ENCODE measurements at places on chromosomes 3 and 15.

GRCh38 chr3:177045767-177046166 is 151.5 kb downstream of the TBL1XR1 start:
- no peak for DNase-seq

DNA sequence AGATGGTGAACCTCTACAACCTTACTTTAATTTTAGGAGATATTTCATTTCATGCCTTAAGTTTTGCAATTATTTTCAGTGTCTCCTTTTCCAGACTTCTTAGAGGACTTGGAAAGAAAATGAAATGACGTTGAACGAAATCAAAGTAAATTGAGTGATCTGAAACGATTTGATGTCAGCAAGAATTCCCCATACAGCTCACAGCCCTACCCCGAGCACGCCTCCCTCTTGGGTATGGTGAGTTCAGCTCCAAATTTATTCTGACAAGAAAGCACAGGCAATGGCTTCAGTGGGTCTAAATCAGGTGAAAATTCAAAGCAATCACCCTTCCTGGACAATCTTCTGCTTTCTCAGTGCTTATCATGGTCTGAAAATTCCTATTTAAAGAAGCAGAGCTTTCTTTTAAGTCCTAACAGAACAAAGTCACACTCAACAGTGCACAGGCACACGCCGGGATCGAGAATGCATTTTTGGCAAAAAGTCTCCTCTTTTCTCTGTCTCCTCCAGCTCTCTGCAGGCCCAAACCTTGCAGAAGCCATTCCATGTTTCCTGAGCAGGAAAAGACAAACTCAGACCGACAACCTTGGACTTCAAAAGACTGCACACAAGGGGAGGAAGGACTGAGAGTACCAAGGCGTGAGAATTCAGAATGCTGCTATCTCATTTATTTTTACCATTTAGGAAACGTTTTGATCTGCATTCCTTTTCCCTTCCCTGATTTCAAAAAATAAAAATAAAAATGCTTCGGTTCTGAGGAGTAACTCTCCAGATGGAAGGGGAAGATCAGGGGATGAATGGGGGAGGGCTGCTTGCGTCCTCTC is 72.0 kb downstream of the CCNL1 start:
- DNase-seq, result no peak

GRCh38 chr3:118909763-118910162 is 124.9 kb downstream of the IGSF11 start:
- no peak for DNase-seq

DNA sequence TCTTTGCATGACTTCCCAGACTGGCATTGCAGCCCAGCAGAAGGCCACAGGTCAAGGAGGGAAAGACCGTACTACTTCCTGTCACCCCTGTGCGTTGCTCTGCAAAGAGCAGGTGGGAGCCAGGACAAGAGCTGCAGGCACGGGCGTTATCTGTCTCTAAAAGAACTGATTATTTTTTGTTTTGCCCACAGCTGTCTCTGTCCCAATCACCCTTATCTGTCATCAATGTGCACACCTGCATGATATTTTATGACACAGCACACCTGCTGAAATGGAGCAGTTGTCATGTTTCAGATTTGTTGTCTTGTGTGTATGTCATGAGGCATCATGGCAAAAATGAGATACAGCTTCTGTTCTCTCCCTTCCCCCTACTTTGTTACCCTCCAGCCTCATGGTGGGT is 58.8 kb downstream of the SLCO3A1 start:
- no peak for DNase-seq

- no peak for DNase-seq
Observed at GRCh38 chr15:60162968-60163355, 158.9 kb downstream of the FOXB1 start.

DNA sequence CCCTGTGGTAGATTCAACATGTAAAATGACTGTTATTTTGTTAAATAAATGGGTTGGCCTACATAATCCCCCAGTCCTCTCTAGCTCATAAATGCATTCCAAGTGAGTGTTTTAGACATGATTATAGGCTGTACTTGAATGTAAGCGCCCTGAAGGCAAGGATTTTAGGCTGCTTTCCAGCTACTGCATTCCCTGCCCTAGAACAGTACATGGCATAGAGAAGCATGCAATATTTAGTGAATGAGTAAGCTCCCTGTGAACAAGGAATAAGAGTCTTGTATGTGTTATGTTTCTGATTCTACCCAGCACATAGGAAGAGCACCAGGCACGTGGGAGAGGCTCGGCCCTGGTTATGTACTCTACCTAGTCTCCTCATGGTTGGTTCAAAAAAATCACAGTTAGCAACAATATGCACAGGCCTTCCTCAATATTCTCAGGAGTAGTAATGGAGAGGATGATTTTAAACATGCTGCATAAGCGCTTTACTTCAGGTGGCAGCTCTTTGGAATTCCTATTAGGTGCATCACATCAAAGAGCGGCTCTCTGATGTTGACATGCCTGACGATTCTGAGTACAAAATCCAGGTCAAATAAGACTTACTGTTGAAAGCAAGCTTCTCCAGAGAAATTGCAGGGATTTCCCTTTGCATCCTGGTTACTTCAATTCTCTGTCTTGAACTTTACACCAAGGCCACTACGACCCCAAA is 456.6 kb downstream of the MAGI1 start:
- no peak for DNase-seq

GRCh38 chr15:63474810-63475316 is 29.5 kb upstream of the USP3 start:
- no peak for DNase-seq

GRCh38 chr15:40029979-40030893 is 8.7 kb downstream of the SRP14 start:
- DNase-seq, result no peak

DNA sequence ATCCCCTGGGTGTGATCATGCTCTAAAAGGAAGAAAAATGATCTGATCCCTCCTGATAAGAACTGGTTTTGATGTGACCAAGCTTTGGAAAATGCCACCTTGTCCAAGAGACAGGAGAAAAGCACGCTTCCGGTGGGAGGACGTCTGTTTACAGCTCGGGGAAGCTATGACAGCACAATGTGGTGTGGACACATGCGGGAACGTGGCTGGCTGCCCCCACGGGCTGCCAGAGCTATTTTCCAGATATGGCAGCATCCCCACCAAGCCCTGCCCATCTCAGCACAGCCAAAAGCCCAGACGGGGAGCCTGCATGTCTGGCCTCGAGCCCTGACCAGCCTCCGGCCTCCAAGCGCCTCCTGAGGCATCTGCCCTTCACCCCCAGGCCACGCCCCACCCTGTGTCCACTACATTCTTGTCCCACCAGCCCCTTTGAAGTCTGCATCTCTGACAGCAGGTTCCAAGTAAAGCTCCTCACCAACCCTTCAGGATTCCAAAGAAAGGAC is 63.2 kb upstream of the HRH1 start:
- no peak for DNase-seq

DNA sequence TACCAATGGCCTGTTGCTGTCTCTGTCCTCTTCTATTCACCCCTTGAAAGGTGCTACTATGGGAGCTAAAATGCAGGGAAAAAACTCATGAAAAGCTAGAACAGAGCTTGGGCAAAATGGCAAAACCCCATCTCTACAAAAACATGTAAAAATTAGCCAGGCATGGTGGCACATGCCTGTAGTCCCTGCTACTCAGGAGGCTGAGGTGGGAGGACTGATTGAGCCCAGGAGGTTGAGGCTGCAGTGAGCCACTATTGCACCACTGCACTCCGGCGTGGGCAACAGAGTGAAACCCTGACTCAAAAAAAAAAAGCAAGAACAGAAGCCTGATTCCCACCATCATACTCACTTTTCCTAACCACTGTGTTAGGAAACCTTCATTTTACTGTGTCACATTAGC is 1.9 kb downstream of the MAP4 start:
- no peak for DNase-seq

DNA sequence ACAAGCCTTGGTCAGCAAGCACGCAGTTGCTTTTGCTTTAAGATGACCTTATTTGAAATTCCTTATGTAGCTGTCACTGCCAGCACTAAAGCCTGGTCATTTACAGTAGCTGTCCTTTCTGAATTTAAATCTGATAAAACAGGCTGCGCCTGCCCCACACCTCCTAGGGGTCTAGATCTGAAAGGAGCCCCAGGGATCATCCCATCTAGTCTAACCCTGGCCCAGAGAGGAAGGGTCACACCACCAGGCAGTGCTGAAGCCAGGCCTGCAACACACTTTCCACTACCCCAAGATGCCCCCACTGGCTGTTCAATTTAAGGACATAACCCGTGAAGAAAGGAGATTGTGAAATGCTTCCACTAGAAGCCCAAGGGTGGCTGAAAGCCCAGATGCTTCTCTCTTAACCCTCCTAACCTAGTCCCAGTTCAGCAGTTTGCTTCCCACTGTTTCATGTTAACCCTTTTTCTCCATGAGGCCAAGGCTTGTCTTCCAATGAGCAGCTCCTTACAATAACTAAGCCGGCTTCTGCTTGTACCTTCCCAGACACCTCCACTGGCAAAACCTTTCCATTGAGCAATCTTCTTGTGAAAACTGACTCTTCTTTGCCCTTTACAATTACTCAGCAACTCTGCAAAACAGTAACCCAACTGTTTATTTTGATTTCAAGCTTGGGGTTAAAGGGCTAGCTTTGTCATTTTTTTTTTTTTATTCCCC is 198.9 kb upstream of the LPP start:
- no peak for DNase-seq

GRCh38 chr3:107822308-107822707 is 268.5 kb downstream of the CD47 start:
- DNase-seq, result no peak

DNA sequence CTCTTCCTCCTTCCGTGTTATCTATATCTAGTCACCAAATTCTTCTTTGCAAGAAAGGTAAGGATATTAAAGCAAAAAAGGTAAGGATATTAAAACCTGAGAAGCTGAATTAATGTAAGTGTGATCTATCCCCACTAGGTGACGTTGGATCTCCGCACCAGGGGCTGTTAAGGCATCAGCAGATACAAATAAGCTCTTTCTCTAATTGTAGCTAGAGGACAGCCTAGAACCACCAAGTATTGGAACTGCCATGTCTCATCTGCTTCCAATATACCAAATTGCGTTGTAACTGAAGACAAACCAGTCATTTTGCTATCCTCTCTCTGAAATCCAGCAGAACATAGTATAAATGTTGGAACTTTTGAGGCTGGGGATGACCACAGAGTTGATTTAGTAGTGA is 471.2 kb upstream of the TGFBR2 start:
- no peak for DNase-seq

DNA sequence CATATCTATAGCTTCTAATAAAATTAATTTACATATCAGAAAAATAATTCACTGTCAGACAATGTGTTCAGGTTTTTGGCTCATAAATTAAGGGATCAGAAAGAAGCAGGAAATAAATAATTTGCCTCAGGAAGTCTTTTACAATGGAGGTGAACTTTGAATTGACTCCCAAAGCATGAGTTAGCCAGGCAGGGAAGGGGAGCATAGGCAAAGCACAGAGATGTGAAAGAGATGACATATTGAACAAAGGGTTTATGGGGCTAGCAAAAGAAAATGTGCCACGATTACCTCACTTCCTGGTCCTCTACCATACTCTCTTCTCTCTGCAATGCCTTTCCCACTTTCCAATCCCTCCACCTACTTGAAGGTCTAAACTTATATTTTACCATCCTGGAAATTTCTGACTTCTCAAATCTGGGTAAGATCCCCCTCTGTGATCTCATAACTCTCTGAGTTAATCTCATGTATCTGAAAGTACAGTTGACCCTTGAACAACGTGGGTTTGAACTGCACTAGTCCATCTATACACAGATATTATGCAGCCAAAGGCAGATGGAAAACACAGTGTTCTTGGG is 4.1 kb upstream of the HEXA start:
- no peak for DNase-seq

DNA sequence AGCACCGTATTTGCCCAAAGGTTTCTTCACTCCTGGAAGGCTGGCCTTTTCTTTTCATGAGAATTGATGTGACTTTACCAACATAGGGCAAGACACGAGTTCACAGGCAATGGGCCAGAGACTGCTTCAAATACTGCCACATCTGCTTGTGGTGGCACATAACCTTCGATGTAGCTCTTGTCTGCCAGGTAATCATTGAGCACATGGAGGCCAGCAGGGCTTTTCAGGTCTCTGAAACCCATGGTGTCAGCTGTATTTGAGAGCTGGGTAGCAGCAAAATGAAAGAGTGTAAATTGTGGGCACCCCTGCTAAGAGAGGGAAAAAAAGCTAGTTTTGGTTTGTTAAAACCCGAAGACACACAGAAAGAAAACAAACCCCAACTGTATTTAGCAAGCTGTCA is 200.7 kb downstream of the NAALADL2 start:
- DNase-seq, result no peak

DNA sequence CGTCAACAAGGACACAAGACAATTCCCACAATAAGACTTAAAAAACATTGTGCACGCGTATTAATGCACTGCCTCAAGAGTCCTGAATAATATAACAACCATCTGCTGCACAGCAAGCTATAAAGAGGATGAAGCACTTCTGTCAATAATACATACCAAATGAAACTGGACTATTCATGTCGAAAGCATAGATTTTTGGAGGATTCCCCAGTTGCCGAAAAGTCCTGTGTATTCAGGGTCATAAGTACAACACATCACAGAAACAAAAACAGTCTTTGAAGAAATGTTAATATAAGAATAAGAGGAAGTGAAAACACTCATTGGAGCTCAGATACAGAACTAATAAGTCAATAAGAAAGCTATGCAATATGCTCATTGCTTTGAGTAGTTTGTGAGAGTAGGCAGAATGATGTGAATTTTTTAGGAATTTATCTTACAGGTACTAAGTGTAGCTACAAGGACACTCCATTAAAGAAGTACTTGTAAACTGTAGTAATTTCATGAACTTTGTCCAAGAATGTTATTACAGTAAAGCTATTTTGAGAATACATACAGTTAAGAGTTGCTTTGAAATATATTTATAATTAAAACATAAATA is 31.6 kb downstream of the CBLB start:
- DNase-seq, result no peak

DNA sequence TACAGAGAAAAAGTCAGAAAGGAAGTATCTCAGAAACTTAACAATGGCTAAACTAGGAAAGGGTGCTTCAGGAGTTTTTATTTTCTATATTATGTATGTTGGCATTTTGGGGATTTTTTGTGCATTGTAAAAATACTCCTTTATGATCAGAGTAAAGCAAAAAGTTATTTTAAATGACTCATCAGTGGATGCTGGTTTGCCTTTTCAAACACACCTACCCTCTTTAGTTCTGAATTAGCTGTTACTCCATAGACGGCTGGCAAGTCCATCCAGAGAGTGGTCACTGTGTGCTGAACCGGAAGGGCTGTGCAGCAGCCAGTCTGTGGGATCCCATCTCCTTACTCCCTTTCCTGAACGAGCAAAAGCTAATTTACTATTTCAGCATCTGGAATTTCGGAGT is 942 bp downstream of the CCR9 start:
- DNase-seq, result no peak

DNA sequence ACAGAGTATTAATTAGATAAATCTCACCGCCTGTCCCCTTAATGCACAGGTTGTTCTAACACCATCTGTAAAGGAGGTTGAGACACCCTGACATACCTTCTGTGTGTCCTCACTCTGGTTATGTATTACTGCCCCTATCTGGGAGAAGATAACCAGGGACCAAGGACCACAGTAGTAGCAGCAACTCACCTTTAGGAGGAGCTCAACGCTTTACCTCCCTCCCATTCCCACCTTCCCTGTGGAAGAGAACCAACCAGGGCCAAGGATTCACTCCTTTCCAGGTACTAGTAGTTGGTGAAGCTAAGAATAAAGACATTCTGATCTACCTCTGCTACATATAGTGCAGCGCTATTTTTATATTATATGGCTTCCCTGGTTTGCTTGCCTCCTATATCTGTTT is 232.6 kb downstream of the MEX3B start:
- DNase-seq, result no peak

GRCh38 chr3:96007650-96008195 is 806.7 kb upstream of the EPHA6 start:
- DNase-seq, result no peak

Measured in T-helper 2 cell (primary cell).